Stimulated activated CD4-positive, alpha-beta T cell treated with anti-CD3 and anti-CD28 coated beads, TNF-alpha, amount 100 ng/mL, for 48 hours (primary cell): ENCODE measurements at places on chromosomes 1 and 21.

DNA sequence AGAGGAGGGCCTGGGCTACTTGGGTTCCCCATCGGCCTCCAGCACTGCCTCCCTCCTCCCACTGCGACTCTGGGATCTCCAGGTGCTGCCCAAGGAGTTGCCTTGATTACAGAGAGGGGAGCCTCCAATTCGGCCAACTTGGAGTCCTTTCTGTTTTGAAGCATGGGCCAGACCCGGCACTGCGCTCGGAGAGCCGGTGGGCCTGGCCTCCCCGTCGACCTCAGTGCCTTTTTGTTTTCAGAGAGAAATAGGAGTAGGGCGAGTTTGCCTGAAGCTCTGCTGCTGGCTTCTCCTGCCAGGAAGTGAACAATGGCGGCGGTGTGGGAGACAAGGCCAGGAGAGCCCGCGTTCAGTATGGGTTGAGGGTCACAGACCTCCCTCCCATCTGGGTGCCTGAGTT is 24.4 kb downstream of the EIF2D start:
- no peak for DNase-seq

DNA sequence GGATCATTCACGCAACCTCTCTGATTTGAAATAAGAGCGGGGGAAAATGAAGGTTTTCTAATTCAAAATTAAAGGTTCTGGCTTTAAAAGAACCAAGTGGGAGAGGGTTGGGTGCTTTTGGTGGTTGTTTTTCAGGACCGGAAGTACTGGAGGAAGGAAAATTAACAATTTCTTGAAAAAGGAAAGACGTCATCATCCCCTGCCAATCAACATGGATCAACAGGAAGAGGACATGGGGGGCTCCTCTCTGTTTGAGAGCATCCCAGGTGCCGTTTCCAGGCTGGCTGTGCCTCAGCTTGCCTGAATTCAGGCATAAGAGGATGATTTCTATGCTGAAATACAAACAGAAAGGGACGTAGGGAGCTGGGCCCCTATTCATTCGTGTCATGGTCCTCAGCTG is 21.6 kb upstream of the NID1 start:
- no peak for DNase-seq

DNA sequence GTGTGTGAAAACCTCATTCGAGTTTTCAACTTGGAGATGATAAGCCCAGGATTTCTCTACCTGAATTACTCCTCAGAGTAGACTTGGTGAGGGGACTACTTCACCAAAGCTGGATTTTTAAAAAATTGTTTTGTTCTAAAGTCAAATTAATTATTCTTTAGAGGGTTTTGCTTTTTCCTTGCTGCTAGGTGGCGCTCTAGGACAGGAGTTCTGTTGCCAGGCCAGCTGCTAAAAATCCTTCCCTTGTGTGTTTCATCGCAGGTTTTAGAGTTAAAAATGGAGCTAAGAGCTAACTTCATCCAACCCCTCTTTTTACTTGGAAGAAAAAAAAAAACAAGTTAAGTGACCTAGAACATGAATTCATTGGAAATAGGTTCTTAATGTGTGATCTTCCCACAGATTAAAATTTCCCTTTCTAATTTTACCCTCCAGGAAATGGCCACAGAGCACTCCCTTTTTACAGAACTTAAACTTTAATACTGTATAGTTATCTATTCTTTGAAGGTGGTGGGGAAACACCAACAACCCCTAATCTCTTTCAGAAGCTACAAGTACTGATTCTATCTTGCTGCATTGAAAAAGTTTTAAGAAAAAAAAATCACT is 36.7 kb upstream of the FAM163A start:
- DNase-seq: peak; percentile 37

DNA sequence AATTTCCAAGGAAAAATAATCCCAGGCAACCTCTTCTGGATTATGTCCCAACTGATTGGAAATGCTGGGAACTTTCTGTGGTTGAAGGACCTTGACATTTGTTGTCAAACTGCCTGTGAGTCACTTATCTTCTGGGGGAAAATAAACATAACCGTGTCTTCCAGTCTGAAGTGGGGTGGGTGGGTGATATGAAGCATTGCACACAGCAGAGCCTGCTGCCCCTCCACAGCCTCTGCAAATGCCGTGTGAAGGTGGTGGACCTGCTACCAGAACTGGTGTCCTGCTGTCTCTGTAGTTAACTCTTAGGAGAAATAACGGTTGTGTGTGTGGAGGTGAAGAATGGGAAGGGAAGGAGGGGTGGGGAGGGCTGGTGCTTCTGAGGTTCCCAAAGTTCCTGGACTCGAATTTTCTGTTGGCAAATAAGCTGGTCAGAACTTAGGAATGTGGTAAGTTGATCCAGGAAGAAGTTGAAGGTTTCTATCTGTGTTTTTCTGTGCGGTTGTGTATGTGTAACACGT is 23.2 kb downstream of the GALNT2 start:
- DNase-seq: no peak

DNA sequence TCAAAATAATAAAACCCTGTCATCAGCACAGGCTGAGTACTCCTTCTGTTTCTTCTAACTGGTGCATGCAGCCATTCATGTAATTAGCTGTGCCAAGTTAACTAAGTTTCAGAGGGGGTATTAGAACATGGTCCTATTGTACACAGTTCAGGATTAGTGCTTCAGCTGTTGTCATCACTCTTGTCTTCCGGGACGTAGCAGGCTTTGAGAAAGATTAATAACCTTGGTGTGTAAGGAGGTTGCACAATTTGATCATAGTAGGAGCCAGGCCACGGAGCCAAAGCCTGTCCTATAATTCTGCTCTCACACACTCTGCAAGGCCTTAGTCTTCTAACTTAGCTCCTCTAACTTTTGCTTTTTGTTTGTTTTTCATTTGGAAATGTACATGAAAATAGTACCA is 44.7 kb downstream of the PTGFRN start:
- no peak for DNase-seq

DNA sequence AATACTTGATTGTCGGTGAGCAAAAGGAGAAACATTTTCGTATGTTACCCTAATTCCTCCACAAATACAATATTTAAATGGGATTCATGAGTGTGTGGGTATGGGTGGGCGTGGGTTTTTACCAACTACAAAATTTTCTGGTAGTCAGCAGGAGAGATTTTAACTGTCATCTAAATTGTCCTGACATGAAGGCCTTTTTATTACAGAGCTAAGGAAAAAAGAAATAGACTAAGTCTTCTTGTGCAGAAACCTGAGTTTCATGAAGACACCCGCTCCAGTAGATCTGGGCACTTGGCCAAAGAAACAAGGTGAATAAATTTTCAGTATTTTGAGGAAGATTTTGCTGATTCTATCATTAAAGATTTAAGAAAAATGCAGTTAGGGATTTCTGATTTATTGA is 752 bp downstream of the RGS18 start:
- no peak for DNase-seq

DNA sequence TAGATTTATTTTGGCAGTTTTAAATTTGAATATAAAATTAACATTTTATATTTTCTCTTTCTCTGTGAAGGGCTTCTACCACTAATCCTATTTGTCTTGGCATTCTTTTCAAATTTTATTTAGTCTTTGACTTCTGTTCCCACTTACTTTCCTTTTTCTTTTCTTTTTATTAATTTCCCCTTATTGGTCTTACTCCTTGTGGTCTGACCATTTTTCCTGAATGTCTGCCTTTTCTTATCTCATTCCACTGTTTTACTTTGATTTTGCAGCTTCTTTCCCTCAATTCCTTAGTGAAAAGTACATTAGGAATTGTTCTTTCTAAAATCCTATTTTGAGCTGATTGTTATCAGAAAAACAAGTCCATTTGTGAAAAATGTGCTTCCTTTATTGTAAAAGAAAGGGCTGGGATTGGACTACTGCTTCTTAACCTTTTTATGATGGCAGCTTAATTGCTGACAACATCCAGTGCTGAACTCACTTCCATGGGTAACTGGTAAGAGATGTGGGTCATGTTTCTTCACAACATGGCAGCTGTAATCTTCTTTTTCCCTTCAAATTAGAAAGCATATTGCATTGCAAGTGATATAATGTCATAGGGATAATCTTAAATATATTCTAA is 284.6 kb downstream of the DNM3 start:
- DNase-seq: no peak

GRCh38 chr1:1677718-1678580 is 14.6 kb downstream of the SLC35E2B start:
- peak; percentile 14 for DNase-seq

- no peak for DNase-seq
These were observed 102.2 kb downstream of the RGL1 start for GRCh38 chr1:183907070-183907469.

DNA sequence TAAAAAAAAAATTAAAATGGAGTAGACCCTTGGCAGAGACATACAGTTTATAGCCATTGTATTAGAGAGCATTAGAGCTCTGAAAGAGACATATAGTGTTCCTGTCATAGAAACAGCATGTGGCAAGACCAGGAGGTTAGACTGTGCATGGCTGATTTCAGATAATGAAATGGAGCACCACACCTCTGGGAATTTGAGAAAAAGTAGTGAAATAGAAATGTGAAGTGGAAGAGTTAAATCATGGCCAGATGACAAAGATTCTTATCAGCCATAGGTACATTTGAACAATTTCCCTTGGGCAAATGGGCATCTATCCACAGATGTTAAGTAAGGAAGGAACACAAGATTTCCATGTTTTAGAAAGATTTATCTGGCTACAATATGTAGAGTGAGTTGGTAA is 1083.1 kb downstream of the PLA2G4A start:
- DNase-seq: no peak

GRCh38 chr1:38444770-38445442 is 398.3 kb upstream of the POU3F1 start:
- DNase-seq: no peak

- DNase-seq: no peak
These were observed 55.0 kb downstream of the SLX9 start for GRCh38 chr21:44994695-44995342.

DNA sequence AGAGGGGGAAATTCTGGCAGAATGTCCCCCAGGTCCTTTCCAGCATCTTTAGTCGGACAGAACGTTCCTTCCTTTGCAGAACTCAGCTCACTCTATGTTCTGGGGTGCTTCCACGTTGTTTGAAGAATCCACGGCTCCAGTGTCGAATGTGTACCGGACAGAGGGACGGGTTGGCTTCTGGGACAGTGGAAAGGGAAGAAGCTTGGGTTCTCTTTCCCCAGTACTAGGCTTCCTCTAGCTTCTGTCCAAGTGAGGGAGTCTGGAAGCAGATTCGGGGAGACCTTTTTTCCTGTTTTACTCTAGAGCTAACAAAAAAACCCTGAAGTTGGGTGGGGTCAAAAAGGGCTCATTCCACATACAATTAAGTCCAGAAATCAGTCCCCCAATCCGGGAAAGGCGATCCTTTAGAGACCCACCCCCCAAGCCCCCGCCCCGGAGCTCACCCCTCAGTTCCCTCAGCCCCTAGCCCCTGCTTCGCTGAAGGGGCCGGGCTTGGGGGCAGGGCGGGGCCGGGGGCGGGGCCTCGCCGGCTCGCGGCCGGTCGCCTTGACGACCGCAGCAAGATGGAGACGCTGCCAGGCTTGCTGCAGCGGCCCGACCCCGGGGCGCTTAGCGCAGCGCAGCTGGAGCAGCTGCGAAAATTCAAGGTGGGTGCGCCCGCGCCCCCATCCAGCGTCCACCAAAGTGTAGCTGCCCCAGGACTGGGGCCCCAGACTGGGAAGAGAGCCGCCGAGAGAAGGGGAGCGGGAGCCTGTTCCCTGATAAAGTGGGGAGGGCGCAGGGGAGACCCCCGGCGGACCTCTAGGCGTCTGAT is at the start of gene RIIAD1:
Gene RIIAD1 (plus strand): TSS at position 549 of the 814 bp plus-strand sequence. CDS start 15 bp downstream, at position 564.
- DNase-seq: no peak

- DNase-seq: no peak
These were observed 24.2 kb upstream of the RPL11 start for GRCh38 chr1:23667411-23667810.

DNA sequence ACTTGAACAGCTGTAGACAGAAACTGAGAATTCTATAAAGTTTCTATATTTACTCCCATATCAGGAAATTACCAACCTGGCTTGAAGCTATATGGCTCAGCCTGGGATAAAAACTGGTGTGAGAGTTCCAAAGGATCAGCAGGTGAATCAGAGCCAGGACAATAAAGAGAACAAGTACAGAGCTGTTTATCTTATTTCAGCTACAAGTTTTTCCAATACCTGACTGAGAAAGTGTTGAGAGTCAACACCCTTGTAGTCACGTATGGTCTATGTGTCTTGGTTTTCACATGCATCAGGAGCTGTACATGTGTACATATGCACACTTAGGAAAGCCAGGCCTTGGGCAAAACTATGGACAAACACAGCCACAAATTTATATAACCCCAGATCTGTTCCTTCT is 40.7 kb upstream of the CXADR start:
- DNase-seq: no peak

DNA sequence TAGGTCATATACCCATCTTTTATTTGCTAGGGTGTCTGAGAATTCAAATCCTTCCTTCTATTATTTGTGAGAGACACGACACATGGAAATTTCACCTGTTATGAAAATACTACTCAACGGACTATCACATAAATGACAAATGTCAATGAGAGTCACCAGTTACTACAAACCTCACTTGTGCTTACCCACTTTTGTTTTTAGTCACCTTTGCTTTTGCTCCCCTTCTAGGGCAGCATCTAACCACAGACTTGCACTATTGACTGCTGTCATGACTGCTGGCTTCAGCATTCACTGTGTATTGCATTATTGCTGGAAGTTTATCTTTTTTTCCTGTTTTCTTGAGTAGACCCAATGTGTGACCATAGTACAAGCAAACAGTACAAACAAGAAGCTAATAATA is 1048.0 kb downstream of the PLA2G4A start:
- no peak for DNase-seq

- DNase-seq: no peak
These were observed 32.3 kb downstream of the SLC66A1 start for GRCh38 chr1:19344372-19344810.

DNA sequence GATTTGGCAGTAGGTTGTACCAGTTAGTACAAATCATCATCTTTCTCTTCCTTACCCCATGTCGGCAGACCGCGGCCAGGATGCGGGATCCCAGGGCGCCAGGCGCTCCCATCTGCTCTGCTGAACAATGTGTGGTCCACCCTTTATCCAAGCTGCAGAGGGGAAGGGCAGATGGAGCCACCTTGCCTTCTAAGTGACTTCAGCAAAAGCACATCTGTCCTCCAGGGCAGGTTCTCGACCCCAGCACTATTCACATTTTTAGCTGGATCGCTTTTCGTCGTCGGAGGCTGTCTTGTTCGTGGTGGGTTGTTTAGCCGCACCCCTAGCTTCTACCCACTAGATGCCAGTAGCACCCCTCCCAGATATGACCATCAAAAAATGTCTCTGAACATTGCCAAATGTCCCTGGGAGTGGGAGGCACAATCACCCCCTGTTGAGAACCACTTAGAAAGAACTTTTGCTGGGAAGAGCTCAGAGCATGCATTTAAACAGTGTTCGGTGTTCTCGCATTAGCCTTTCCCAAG is 58.1 kb upstream of the SIM2 start:
- no peak for DNase-seq

GRCh38 chr1:20732071-20732587 is 374 bp downstream of the SH2D5 start:
- DNase-seq: no peak

- DNase-seq: no peak
These were observed 170.5 kb downstream of the TOMM20 start for GRCh38 chr1:234958066-234958705.

DNA sequence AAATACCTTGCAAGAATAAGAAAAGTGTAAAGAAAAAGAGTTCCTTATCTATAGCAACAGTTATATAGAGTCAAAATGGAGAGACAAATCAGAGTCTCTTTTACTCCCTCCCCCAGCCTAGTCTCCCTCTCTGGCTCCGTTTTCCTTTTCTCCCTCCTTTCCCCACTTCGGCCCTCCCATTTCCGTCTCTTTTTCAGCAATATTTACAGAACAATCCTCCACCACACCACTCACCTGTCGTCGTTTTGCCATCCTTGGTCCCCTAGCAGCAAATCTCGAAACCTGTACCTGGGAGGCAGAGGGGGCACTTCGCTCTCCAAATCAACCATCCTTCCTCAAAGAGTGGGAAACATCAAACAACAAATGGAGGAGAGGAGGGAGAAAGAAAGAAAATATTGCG is 259 bp downstream of the KCNT2 start:
- DNase-seq: no peak
